MG63 (cell line): ENCODE measurements at places on chromosomes 2 and 18. TPM values are rescaled to one million over a fixed set of nuclear protein-coding genes. Genes with fewer than 3 reads are reported as not detected.
A peak's percentile ranks its signal among the peaks of the same experiment; 100 is the strongest.

EFR3B gene
- total RNA-seq: 0.17 and 0.43 TPM in 2 replicates

WNT10A gene
- not detected in 2 replicates for total RNA-seq

DNA sequence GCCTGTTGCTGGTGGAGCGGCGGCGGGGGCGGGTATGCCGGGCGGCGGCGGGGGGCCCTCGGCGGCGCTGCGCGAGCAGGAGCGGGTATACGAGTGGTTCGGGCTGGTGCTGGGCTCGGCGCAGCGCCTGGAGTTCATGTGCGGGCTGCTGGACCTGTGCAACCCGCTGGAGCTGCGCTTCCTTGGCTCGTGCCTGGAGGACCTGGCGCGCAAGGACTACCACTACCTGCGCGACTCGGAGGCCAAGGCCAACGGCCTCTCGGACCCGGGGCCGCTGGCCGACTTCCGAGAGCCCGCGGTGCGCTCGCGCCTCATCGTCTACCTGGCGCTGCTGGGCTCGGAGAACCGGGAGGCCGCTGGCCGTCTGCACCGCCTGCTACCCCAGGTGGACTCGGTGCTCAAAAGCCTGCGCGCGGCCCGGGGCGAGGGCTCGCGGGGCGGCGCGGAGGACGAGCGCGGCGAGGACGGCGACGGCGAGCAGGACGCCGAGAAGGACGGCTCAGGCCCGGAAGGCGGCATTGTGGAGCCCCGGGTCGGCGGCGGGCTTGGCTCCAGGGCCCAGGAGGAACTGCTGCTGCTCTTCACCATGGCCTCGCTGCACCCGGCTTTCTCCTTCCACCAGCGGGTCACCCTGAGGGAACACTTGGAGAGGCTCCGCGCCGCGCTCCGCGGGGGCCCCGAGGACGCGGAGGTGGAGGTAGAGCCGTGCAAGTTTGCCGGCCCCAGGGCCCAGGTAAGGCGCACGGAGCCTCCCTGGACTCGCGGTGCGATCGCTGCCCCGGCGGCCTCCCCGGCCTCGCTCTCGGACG is 1.0 kb downstream of the ZCCHC2 start:
- peak; percentile 47 for DNase-seq

DNA sequence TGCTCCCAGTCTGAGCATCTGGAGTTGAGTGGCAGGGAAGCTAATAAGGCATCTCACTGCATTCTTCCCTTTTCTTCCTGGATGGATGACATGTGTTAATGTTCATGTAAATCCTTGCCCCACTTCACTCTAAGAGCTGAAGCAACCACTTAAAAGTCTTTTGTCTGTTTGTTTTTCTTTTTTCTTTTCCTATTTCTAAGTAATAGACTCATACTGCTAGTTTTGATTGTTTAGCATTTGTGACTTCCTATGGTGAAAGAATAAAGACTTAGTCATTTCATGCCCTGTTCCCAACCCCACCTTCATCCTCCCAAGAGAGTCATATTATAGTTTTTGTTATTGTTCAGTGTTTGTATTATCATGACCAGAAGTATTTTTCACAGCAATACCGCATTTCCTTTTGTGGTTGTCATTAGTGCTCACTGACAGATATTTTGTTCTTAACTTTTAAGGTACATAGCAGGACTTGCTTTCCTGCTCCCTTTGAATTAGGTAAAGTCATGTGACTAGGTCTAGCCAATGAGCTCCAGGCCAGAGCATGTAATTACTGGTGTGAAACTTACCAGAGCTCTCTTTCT is 18.1 kb upstream of the SPP2 start:
- peak; percentile 16 for DNase-seq

DNA sequence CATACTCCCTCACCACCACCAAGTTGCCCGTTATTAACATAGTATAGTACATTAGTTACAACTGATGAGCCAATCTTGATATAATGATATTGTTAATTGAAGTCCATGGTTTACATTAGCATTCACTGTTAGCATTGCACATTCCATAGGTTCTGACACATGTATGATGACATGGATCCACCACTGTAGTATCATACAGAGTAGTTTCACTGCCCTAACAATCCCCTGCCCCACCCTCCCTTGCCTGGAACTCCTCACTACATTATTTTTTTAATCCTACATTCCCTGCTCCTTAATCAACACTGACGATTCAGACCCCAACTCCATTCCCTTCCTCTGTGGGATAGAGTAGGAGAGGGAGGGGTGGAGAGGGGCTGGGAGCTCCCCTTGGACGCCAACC is 20.2 kb upstream of the ST3GAL5 start:
- DNase-seq: no peak
